ENCODE measurements at places on chromosomes 6 and 20. TPM values are rescaled to one million over a fixed set of nuclear protein-coding genes. Genes with fewer than 3 reads are reported as not detected.

Gene FABP7
- 0.21 TPM for total RNA-seq

GRCh38 chr6:80020381-80021120, 16.1 kb downstream of the TTK start:
- DNase-seq, result no peak

GRCh38 chr6:34810017-34810882, 18.4 kb downstream of the BLTP3A start:
- DNase-seq, result no peak

- no peak for DNase-seq
Observed at GRCh38 chr6:64266351-64266821, 630.8 kb downstream of the PHF3 start.

- no peak for DNase-seq
Observed at GRCh38 chr6:96301781-96302180, 219.8 kb upstream of the UFL1 start.

Data from left cardiac atrium (tissue), 4 donors.